ENCODE measurements at places on chromosomes 1 and 21. TPM values are rescaled to one million over a fixed set of nuclear protein-coding genes. Genes with fewer than 3 reads are reported as not detected.

SMCP gene
- total RNA-seq = not detected

FCRL2 gene
- total RNA-seq = not detected

SDC3 gene
- 37.6 TPM for total RNA-seq

AMIGO1 gene
- 4.9 TPM for total RNA-seq

PCSK9 gene
- 0.85 TPM for total RNA-seq

SLC1A7 gene
- total RNA-seq = 0.52 TPM

SUSD4 gene
- total RNA-seq = 0.17 TPM

SLC25A24 gene
- 41.0 TPM for total RNA-seq

KRTAP12-2 gene
- total RNA-seq = not detected

TTC39A gene
- total RNA-seq = 2.0 TPM

CD48 gene
- total RNA-seq = not detected

HSPG2 gene
- 1,078 TPM for total RNA-seq

SLC35F3 gene
- total RNA-seq = 0.23 TPM

RASAL2 gene
- total RNA-seq = 27.2 TPM

ITPKB gene
- 6.0 TPM for total RNA-seq

MFAP2 gene
- 39.9 TPM for total RNA-seq

Data from smooth muscle cell of the pulmonary artery (primary cell).